HepG2 (cell line): ENCODE measurements at places on chromosomes 7 and 10. TPM values are rescaled to one million over a fixed set of nuclear protein-coding genes. Genes with fewer than 3 reads are reported as not detected.

DNA sequence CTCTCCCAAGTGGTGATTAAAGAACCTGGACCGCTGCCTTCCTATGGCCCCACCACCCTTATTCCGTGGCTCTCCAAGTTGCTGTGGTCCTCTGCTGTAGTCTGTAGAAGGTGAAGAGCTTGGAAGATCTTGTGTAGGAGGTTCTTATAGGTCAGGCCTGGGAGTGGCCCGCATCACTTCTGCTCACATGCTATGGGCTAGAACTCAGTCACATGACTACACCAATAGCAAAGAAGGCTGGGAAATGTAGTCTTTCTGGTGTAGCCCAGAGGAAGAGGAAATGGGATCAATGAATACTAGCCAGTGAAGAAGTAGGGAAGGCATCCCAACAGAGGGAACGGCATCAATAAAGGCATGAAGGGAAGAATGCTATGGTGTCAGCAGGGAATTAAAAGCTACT, 41.3 kb upstream of the AOAH start:
- no peaks in the 10 kb centered on the region for H3K36me3 ChIP-seq
- no peak overlapping the region for H3K4me3 ChIP-seq
- no peaks in the 10 kb centered on the region for H3K27me3 ChIP-seq
- peaks cover 20% of the 10 kb centered on the region for H3K4me1 ChIP-seq
- H3K27ac ChIP-seq: no peak overlapping the region

SFTPA1 gene
- not detected in 2 replicates for total RNA-seq

GRCh38 chr10:47013507-47014154, 102.4 kb downstream of the PTPN20 start:
- H3K4me3 ChIP-seq: no peak overlapping the region
- no peak overlapping the region for H3K27ac ChIP-seq
- H3K4me1 ChIP-seq: no peaks in the 10 kb centered on the region
- DNase-seq: no peak

SHTN1 gene
- 15.6 and 18.5 TPM in 2 replicates for total RNA-seq

- H3K27ac ChIP-seq: no peak overlapping the region
- H3K27me3 ChIP-seq: no peaks in the 10 kb centered on the region; the same call in 1 of the 2 replicates
- H3K4me1 ChIP-seq: peaks cover 43% of the 10 kb centered on the region
- DNase-seq: no peak
- no peaks in the 10 kb centered on the region for H3K36me3 ChIP-seq
These were observed 90.2 kb upstream of the KLF6 start for GRCh38 chr10:3874990-3875841.

DNA sequence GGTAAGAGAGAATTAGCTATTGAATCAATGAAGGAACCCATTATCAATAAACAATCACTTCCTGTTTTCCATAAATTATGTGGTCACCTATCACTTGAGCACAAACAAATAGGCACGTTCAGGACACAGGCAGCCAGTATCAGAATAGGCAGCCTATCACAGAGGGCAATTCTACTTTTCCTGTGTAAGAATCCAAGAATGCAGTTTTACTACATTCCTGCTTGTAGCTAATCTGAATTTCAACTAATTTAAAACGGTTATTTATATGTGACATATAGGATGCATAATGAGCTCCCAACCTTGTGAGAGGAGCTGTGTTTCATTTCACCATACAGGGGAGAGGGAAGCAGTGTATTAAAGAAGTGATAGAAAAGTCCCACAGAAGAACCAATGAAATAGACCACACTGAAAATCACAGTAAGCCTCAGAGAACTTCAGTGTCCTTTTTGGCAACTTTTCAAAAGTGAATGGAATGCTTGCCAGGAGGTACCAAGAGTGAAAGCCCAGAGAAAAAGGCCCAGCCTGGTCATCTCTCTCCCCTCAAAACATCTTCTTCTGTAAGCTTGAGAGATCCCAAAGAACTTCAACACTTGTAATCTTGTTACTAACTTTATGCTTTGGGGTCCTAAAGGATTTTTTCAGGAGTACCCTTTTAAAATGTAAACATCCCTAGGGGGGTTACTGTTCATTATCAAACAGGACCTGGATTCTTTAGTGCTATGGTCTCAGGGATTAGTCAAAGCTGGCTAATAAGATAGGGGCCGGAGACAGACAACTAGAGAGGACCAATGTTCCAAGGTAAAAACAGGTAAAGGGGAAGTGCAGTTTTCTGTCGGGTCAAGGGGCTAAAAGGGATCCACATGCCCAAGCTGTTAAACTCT, 1.3 kb downstream of the IMMP2L start:
- peaks cover 23% of the 10 kb centered on the region for H3K4me1 ChIP-seq
- H3K4me3 ChIP-seq: peak overlapping the region; percentile 66
- peak overlapping the region; percentile 77 for H3K27ac ChIP-seq

- no peak for DNase-seq
- H3K4me1 ChIP-seq: peaks cover 64% of the 10 kb centered on the region
- H3K27ac ChIP-seq: no peak overlapping the region
- H3K27me3 ChIP-seq: no peaks in the 10 kb centered on the region
These were observed 441.1 kb downstream of the RPS24 start for GRCh38 chr10:78474743-78475142.

FAM237B gene
- total RNA-seq: not detected in 2 replicates

DNA sequence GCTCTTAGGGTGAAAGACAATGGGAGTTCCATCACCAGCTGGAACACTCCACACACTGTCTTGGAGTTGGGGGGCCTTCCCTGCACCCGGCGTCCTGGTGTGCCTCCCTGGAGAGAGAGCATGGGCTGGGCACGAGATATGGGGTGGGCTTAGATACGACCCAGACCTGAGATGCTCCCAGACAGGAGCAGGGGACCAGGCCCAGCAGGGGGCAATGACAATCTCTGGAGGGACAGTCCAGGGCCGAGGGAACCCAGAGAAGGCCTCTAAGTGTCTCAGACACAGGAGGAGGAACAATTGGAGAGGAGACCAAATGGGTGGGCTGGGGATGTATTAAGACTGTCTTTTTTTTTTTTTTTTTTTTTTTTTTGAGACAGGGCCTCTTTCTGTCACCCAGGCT, 40.0 kb downstream of the MYL10 start:
- no peak overlapping the region for H3K27ac ChIP-seq
- DNase-seq: no peak
- H3K27me3 ChIP-seq: no peaks in the 10 kb centered on the region
- no peak overlapping the region for H3K4me3 ChIP-seq
- peaks cover 45% of the 10 kb centered on the region for H3K4me1 ChIP-seq

DNA sequence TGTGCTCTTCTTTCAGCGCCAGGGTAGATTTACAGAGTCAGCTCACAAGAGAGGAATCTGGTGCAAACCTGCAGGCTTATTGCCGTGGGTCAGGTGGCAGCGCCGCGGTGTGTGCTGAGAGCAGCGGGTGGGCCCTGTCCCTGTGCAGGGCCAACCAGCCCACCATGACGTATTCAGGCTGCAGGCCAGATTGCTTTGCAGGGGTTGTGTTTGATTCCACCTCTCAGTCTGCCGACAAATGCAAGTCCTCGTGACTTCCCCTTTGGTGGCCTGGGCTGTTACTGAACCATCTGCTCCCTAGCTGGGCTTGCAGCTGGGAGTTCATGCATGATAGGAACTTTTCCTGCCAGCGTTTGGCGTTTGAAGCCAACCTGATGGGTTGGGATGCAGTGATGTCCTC, 66.7 kb upstream of the LEP start:
- peaks cover 58% of the 10 kb centered on the region; the same call in 2 of the 3 replicates for H3K27me3 ChIP-seq
- H3K36me3 ChIP-seq: no peaks in the 10 kb centered on the region
- H3K4me3 ChIP-seq: no peak overlapping the region
- no peaks in the 10 kb centered on the region for H3K4me1 ChIP-seq
